ENCODE measurements at places on chromosomes 5 and 9. TPM values are rescaled to one million over a fixed set of nuclear protein-coding genes. Genes with fewer than 3 reads are reported as not detected.

DNA sequence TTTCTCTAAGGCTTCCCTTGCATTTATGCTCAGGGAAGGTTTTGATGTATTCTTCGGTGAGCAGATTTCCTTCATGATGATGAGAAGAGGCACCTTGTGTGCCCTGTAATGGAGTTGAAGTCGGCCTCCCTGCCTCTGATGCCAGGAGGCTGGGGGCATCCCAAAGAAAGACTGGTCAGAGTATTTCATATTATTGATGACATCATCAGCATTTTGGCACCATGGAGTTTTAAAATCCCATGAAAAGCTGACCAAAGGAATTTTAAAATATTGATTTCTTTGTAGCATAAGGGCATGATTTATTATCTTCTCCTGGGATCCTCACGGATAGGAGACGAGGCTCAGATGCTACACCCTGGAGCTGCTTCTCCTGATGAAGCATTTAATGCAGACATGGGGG, 231.2 kb upstream of the IRX1 start:
- no peaks in the 10 kb centered on the region for H3K36me3 ChIP-seq
- H3K4me3 ChIP-seq: no peak overlapping the region
- no peak for DNase-seq
- H3K4me1 ChIP-seq: no peaks in the 10 kb centered on the region
- no peaks in the 10 kb centered on the region for H3K27me3 ChIP-seq

DNA sequence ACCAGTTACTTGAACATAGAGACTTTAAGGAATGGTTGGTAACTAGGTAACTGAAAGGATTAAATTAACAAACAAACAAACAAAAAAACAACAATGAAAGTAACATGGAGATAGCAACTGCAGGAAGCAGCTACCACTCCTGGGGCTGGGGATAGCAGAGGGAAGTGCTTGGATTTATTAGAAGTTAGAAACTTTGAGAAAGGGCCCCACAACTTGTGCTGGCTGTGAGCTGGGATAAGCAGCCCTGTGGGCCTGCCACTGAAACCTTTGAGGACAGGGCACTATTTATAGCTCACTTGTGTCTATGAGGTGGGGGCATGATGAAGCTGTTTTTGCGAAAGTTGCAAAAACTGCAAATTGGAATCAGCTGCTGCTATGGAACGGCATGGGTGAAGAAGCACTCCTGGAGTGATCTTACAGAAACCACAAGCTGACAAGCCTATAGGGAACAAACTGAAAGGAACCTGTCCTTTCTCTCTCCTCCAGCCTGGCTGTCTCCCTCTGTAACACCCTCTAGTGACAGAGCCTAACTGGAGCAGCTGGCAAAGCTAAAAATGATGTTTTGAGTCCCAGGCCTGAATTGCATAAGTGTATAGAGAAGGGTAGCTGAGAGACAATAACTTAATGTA, 91.4 kb upstream of the RANBP6 start:
- no peak overlapping the region for H3K4me3 ChIP-seq
- H3K27me3 ChIP-seq: no peaks in the 10 kb centered on the region
- H3K27ac ChIP-seq: peak overlapping the region; percentile 11
- no peaks in the 10 kb centered on the region for H3K36me3 ChIP-seq

DNA sequence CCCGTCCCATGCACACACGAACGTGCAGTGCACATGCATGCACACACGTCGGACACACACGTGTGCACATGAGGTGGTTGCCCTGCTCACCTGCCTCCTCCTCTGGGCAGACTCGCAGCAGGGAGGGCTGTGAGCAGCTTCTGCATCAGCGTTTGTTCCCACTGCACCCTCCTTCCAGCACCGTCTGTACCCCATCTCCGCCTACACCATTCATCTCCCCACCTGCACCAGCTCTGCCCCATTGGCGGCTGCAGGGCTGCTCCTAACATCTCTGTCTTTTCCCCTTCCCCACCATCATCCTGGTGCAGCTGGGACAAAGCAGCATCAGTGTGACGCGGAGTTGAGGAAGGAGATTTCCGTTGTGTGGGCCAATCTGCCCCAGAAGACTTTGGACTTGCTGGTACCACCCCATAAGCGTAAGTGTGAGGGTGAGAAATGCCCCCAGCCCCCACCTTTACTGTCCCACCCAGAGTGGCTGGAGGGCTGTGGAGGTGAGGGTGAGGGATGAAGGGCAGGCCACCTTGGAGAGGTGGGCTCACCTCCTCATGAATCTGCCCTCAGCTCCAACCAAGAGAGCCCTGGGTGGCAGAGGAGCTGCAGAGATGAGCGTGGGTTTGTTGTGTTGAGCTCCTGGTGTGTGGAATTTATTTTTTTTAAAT, 234.6 kb downstream of the CACNA1B start:
- no peaks in the 10 kb centered on the region for H3K27me3 ChIP-seq
- no peaks in the 10 kb centered on the region for H3K4me1 ChIP-seq
- no peak for DNase-seq
- H3K27ac ChIP-seq: no peak overlapping the region
- H3K36me3 ChIP-seq: no peaks in the 10 kb centered on the region

DNA sequence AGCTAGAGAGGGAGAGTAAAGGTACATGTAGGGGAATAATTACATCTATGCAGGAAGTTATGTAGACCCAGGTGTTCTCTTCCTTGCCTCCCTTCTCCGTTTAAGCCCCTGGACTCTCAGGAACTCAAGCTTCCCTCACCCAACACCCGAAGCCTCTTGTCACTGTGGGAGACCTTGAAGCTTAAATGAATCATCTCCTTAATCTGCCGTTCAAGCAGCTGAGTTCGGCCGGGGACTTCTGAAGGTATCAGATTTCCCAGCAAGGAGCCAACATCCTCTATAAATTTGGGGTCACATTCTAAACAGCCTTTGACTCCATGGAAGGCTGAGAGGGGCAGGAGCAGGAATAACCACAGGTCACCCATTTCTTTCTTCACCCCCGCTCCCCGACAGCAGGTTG, 412 bp downstream of the IZUMO3 start:
- DNase-seq: no peak
- H3K27me3 ChIP-seq: no peaks in the 10 kb centered on the region
- H3K36me3 ChIP-seq: no peaks in the 10 kb centered on the region

GRCh38 chr9:98929895-98930341, 13.8 kb upstream of the COL15A1 start:
- no peaks in the 10 kb centered on the region for H3K27me3 ChIP-seq
- H3K27ac ChIP-seq: no peak overlapping the region
- DNase-seq: no peak
- no peak overlapping the region for H3K4me3 ChIP-seq
- no peaks in the 10 kb centered on the region for H3K36me3 ChIP-seq

The BRD8 gene
- total RNA-seq: 38.4 TPM

- peaks cover 51% of the 10 kb centered on the region for H3K4me1 ChIP-seq
- H3K4me3 ChIP-seq: no peak overlapping the region
- no peaks in the 10 kb centered on the region for H3K27me3 ChIP-seq
These were observed 24.9 kb downstream of the ADAM19 start for GRCh38 chr5:157550663-157551062.

DNA sequence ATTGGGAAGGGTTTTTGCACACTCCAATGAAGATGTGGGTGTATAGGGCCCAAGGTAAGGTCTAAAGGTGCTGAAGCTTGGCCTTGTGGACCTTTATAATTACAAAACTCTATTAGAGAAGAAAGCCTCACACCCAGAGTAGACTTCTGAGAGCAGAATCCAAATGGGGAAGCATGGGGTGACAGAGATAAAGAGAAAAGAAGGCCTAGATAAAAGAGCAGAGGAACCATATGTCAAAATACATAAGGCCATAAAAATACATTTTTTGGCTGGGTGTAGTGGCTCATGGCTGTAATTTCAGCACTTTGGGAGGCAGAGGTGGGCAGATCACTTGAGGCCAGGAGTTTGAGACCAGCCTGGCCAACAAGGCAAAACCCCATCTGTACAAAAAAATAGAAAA, 27.4 kb upstream of the TCERG1 start:
- no peak overlapping the region for H3K27ac ChIP-seq
- H3K4me3 ChIP-seq: no peak overlapping the region
- DNase-seq: no peak

GRCh38 chr5:3656803-3657202, 61.2 kb downstream of the IRX1 start:
- no peak overlapping the region for H3K27ac ChIP-seq
- no peak overlapping the region for H3K4me3 ChIP-seq
- DNase-seq: no peak
- no peaks in the 10 kb centered on the region for H3K36me3 ChIP-seq
- H3K27me3 ChIP-seq: no peaks in the 10 kb centered on the region

The CDC20B gene
- 1.4 TPM for total RNA-seq

The RANBP17 gene
- 130 TPM for total RNA-seq

The TAF11L10 gene
- not detected for total RNA-seq

GRCh38 chr5:117713585-117714198, 1139.1 kb upstream of the SEMA6A start:
- H3K27me3 ChIP-seq: no peaks in the 10 kb centered on the region
- no peaks in the 10 kb centered on the region for H3K36me3 ChIP-seq
- no peak overlapping the region for H3K4me3 ChIP-seq
- no peak for DNase-seq
- no peaks in the 10 kb centered on the region for H3K4me1 ChIP-seq
- H3K27ac ChIP-seq: no peak overlapping the region

DNA sequence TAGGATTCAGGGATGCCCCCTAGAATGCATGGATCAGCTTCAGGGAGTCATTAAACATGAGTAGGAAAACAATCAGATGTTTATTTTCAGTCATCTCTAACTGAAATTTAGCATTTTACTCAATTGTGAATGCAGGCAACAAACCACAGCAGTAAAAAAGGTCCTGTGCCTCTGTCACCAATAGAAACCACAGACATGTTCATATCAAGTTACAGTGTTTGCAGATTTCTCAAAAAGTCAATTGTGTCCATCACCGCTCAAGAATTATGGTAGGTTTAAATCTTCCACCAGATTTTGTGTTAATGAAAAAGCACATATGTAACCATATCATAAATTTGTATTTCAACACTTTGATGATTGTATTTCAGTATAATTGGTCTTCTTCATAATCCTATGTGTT, 68.4 kb upstream of the SLC1A1 start:
- no peak overlapping the region for H3K27ac ChIP-seq
- no peaks in the 10 kb centered on the region for H3K36me3 ChIP-seq
- DNase-seq: no peak
- no peaks in the 10 kb centered on the region for H3K27me3 ChIP-seq
